NCI-H1105 (cell line): ENCODE measurements at places on chromosomes 2 and 18.

DNA sequence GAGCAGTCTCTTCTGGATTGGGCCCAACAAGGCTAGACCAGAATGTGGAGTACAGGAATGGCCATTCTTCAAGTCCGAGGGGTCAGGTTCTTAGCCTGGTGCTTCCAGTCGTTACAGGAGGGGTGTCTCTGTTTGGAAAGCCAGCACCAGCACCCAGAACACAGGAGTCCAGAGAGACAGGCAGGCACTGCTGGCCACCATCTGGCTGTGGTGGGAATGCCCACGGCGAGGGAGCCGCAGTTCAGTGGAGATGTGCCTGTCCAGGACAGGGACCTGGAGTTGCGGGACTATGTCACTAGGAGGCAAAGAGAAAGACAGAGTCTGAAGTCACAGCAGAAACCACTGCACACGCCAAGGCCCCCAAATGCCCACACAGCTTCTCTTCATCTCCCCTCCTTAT lies 59.1 kb downstream of the TRABD2A start:
- DNase-seq = no peak

- DNase-seq = no peak
These were observed 29.7 kb downstream of the ZC3H6 start for GRCh38 chr2:112305132-112305531.

GRCh38 chr2:145220496-145220895 lies 700.6 kb upstream of the ZEB2 start:
- DNase-seq = peak; percentile 87

DNA sequence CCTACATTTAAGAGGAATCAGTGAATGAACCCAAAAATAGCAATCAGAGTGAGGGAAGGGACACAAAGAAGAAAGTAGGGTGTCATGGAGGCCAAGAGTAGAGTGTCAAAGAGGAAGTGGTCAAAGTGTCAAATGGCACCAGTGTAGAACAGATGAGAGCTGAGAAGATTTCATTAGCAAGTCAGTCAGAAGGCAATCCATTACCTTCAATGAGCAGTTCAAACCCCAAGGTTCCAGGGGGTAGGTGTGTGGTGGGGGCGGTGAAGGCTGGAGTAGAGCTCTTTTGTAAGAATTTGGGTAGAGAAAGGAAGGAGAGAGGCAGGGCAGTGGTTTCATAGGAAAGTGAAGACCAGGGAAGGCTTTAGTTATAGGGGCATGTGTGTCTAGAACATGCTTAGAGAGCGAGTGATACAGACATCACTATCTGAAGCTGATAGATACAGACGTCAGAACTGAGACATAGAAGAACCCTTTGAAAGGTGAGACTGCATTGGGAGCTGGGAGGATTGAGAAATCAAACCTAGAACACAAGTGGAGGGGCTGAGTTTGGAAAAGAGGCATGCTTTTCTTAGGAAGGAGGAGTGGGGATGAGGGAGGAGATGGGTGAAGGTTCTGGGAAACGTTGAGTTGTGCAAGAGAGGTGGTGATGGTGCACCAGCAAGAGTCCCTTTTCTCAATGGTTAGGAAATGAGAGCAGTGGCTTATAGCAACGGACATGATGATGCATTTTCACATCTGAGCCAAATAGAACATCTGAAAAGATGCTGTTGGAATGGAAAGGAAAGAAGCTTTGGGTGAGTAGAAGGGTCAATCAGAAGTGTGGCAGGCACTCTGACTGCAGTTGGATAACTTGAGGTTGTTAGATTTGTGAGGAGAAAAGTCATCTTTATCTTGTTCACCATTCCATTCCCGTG lies 48.9 kb upstream of the IL1RL1 start:
- no peak for DNase-seq

DNA sequence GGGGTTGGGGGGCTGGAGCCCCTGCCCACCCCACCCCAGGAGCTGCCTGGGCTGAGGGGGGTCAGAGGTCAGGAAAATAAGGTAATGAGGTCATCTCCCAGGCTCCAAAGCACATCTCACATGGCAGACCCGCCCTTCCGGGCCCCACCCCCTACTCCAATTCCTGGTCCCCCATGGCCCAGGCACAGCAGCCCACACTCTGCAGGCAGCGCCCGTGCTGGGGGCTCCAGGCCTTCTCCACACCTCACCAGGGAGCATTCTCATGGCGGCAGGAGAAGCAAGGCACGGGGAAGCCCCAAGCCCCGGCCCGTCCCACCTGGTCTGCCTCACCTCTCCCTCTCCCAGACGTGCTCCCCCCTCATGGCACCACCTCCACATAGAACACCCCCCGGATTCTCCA lies 43.8 kb downstream of the AQP12A start:
- no peak for DNase-seq

GRCh38 chr2:70981866-70982810 lies 3.7 kb downstream of the ANKRD53 start:
- DNase-seq = no peak

DNA sequence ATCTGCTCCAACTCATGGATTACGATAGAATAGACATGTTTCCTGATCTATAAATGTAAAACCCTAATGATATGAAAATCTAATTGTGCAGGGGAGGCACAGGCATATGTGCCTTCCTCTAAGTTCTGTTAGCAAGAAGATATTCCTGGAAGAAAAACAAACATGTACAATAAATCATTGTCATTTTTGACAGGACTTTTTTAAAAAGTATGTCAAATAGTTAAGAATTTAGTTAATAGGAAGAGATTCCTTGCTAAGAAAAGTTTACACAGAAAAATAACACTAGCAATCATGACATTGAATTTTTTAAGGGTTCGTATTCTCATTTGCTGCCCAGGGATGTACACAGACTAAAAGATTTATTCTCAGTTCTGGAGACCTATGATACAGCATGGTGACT lies 15.3 kb upstream of the CREB1 start:
- DNase-seq = no peak

DNA sequence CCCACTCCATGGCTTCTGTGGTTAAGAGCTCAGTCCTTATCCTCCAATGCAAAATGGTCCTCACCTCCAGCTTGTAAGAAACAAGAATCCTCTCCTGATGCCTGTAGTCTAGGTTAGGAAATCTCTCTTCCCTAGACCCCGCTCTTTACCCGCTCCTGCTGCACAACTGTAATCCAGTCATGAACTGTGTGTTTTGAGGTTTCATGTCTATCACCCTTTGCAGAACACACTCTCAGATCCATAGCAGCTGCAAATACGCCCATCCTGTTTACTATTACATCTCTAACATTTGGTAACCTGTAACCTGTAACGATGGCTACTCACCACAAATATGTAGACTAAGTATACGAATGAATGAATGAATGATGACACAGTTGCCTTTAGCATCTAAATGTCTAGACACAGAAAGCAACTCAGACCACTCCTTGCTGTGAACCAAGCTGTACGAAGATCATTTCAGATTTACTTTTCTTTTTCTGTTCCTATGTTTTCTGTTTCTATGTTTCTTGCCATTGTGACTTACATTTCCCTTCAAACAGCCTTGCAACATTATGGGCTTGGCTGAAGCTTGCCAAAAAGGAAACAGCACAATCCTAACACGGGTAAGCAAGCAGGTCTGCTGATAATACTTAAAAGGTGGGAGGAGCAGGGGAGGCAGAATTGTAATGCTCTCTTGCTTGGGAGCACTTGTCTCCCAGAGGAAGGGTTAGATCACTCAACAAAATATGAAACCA lies 53.7 kb downstream of the EPHA4 start:
- no peak for DNase-seq

DNA sequence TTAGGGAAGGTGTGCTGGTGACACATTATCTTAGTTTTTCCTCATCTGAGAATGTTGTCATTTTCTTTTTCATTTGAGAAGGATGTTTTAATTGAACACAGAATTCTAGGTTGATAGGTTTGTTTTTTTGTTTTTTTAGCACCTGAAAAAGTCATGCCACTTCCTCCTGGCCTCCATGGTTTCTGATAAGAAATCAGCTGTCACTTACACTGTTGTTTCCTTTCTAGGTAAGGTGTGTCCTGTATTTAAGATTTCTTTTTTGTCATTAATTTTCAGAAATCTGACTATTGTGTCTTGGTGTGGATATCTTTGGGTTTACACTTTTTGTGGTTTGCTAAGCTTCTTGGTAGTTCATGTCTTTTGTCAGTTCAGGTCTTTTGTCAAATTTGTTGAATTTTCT lies 99.3 kb downstream of the ROCK1 start:
- no peak for DNase-seq

DNA sequence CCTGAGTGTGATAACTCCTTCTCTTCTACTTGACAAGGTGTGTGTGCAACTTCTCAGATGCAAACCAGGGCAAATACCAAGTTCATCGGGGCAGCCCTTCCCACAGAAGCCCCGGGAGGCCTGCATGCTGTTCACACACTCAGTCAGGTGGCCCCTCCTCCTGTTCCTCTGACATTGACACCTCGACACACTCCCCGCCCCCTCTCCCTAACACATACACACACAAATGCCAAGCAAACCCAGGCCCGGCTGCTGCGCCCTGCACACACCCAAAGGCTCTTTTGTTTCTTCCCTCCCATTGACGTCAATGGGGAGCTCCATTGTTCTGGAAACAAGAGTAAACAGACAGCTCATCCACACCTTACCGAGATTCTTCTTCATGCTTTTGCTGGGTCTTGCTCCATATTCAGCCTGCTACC lies 1.7 kb upstream of the PER2 start:
- no peak for DNase-seq

- no peak for DNase-seq
These were observed 37.1 kb downstream of the AGFG1 start for GRCh38 chr2:227509076-227509475.

DNA sequence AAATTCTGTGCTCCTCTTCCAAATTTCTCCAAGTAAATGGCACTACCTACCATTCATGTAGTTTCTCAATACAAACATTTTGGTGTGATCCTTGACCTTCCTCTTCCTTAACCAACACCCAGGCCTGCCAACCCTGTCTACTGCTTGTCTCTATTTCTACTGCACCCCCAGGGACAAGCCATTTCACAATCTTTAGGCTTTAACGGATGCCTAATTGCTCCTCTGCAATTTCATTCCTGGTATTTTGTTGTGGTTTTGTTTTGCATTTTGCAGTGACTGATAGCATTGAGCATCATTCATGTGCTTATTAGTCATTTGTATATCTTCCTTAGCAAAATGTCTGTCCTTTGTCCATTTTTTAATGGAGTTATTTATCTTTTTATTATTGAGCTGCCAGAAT lies 10.0 kb downstream of the FAP start:
- DNase-seq = no peak

DNA sequence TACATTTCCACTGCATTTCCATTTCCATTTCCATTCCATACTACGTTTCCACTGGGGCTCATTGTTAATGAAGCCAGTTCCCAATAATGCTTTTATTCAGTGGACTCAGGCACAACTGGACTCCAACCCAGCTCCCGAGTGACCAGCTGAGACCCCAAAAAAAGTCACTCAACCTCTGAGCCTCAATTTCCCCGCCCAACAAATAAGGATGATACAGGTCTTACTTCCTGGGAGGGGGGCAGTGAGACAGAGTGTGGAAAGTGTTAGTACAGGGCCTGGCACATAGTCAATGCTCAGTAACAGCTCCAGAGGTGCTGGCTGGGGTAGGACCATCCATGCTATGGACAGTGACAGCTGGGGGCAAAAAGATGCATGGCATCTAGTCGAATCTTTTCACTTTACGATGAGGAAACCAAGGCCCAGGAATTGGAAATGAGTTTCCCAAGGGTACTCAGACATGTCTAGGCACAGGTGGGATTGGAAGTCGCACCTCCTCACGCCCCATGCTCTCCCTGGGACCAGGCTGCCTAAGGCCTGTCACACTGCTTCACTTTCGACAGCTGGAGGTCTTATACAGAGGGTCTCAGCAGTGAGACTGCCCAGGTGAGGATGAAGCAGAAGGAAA lies 226.5 kb downstream of the ANAPC1 start:
- DNase-seq = no peak
